ENCODE measurements at places on chromosomes 3 and 15.

GRCh38 chr15:55194256-55194655 is 2.5 kb downstream of the RSL24D1 start:
- no peak for DNase-seq

DNA sequence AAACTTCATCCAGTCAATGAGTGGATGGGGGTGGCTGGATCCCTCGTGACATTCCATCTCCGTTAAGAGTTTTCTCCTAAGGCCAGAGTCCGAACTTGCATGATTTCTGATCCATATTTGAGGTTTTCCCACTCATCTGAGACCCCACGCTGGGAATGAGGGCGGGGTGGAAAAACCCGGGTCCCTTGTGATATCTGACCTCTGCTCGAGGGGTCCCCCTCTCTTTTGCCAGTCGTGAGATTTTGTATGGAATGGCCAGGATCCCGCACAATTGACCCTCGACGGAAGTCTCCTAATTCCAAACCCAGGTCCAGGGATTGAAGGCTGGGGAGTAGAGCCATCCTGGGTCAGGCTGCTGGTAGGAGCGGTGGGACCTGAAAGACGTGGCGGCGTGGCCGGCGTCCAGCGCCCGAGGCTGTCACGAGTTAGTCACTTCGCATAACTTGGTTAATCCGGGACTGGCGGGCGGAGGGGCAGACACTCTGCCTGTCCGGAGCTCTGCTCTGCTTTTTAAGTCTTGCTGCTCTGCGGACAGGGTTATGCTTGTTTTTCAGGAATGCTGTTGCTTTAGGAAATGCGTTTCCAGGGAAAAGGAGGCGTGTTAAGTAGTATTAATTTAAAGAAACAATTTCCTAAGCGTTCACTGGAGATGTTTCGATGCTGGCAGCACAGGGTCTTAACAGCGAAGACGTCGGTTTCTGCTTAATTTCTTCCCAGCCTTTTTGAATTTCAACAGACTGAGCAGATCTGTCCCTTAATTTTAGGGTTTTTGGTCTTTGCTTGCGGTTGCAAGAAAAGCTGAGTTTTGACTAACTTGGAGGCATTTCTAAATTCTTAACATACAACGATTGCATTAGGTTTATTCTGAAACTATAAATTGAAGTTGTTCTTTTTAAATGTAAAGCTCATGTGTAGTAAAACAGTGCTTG is 69.7 kb upstream of the LRRFIP2 start:
- peak; percentile 90 for DNase-seq

DNA sequence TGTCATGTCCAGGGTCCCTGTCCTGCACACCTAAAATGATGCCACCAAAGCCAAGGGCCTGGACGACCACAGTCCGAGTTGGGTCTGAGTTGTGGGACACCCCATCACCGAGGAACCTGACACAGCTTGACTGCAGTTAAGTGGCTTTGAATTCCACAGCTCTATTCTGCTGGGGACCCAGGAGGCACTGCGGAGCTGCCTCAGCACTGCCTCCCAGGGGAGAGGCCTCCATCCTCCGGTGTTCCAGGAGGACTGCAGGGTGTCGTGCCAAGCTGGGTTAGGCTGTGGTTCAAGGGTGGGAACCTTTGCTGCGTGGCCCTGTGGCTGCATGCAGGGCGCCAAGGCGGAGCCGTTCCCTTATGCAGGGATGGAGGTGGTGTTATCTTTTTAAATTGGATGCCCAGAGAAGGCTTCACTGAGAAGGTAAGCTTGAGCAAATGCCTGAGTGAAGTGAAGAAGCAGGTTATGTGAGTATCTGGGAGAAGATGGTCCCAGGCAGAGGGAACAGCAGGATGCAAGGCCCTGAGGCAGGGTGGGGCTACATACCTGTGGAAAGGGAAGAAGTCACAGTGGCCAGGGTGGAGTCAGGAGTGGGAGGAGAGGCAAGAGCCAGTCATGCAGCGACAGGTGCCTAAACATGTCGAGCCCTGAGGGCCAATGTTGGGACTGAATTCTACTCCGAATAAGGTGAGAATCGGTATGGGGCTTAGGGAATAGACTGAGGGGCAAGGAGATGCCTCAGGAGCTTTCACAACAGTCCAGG is 144.8 kb downstream of the TPRA1 start:
- DNase-seq: peak; percentile 82

DNA sequence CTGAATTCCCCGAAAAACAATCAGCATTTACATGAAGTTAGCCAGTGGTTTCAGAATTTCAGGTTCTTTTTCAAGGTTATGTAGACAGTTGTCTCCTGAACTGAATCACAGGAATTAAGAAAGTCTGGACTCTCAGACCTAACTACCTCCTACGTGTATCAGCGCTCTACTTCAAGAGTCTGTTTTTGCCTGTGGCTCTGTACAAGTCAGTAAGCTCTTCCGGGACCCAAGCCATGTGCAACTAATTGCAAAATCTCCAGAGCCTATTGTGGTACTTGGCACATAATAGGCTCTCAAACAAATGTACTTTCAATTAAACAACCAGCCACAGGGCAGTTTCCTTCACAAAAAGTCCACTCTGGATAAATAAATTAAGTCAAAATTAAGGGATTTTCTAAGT is 414.2 kb downstream of the PDCD6IP start:
- no peak for DNase-seq

DNA sequence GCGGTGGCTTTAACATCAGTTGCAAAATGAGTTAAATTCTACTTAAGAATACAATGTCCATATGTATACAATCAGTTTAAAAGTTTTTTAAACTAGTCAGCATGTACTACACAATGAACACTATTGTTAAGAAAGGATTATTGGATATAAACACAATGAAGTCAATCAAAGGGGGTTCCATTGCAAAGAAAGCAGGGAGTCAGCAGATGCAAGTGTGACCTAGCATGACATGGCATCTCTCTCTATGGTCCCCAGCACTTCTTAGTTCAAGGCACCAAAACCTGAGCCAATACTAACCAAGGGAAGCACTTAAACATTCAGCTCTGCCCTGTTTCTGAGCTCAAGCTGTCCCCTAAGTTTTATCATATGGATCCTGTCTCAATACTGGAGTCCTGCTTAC is 17.0 kb downstream of the KLHL6 start:
- DNase-seq: no peak

DNA sequence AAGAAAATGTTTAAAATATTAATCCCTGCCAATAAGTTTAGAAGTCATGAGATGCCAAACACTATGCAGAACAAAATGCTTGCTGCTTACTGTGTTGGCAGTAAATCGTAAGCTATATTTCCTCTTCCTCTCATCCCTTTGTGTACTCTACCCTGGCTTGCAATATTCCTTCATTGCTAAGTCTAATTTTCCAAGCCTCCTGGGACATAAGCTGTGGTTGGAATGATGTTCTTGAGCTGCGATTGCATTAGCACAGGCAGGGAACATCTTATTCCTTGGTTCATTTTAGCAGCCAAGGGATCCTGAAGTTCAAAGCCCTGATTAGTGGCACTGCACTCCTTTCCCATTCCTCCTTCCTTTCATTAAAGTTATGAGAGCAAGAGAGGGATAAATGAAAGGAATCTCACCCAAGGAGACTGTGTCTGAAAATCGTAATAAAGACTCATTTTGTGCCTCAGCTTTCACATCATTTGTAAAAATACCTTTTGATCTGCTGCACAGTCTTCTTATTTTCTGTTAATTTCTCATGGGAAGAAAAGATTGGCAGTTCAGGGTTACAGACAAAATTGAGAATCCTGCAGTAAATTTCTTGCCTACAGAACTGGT is 535.2 kb downstream of the OCA2 start:
- no peak for DNase-seq

- DNase-seq: no peak
These were observed 60.4 kb downstream of the CRYGS start for GRCh38 chr3:186483611-186484340.

DNA sequence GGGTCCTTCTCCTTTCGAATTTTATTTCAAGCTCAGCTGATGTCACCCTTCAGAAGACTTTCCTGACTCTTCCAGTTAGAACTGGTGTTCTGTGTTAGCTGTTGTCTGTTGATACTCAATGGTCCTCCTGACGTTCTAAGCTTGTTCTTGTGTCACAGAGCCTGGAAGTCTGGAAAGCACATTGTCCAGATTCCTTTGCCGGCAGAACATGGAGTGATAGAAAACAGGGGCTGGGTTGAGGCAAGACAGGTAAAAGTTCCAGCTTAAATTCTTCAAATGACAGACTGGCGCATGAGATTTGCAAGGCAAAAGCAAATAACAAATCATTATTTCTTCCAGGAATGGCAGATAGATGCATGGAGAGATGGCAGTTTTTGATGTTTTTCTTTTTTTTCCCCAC is 102.0 kb upstream of the CLSTN2 start:
- no peak for DNase-seq

DNA sequence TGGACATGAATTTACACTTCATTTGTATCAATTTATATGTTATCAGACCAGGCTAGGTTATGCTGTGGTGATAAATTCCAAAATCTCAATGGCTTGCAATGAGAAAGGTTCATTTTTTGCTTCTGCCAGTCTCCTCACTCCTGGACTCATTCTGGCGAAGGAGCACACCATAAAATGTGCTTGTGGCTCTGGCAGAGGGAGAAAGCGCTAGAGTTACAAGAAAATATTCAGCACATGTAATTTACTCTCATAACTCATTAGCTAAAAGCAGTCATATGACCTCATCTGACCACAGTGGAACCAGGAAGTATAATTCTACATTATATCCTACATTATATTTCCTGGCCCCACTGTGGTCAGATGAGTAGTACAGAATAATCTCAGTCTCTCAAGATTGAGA is 193.8 kb downstream of the BCHE start:
- DNase-seq: no peak

GRCh38 chr3:16849229-16849628 is 35.5 kb upstream of the PLCL2 start:
- no peak for DNase-seq

DNA sequence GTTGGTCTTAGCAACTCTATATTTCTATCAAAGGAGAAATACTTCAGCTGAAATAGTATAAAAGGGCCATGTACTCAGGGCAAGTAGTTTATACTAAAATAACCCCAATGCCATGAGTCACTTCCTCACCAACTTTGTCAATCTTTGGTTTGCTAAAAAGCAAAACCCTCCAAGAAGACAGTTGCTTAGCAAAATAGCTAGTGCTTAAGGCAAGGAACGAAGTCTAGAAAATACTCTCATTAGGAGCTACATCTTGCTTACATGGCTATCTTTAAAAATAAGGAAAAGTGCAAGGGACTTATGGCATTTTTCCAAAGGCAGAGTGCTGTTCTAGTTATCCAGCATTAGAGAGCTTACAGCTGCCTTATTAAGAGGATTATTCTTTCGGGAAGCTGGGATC is 28.4 kb downstream of the P3H2 start:
- no peak for DNase-seq

DNA sequence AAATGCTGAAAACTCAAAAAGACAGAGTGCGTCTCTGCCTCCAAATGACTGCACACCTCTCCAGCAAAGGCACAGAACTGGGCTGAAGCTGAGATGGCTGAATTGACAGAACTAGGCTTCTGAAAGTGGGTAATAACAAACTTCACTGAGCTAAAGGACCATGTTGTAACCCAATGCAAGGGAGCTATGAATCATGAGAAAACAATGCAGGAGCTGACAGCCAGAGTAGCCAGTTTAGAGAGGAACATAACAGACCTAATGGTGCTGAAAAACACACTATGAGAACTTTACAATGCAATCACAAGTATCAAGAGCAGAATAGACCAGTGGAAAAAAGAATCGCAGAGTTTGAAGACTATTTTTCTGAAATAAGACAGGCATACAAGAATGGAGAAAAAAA is 10.1 kb upstream of the AVEN start:
- DNase-seq: no peak

DNA sequence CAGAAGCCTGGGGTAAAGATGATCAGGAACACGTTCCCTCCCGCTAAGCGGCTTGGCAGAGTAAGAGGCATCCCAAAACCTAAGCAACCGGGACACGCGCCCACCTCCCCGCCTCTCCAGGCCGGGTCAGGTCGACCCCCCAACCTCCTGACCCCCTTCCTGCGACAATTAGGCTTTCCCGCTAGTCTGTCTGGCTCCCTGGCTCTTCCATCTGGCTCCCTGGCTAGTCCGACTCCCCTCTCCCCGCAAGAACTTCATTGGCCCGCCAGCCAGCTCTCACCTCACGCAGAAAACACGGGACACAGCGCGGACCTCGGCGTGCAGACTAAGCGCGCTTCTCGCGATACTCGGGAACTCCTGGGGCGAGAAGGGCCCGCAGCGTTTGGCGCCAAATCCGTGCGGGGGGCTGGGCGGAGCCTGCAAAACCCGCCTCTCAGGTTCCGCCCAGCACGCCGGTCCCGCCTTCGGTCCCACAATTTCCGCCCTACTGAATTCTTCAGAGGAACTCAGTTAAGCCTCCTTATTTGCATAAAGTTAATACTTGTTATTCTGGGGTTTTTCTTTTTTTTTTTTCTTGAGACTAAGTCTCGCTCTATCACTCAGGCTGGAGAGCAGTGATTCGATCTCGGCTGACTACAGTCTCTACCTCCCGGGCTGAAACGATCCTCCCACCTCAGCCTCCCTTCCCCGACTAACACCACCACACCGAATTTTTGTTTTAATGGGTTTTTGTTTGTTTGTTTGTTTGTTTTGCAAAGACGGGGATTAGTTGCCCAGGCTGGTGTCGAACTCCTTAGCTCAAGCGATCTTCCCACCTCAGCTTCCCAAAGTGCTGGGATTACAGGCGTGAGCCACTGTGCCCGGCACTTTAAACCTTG is at the start of gene TIPIN:
Gene TIPIN, minus strand, starts transcription at position 327 of the 878 bp plus-strand sequence. CDS start 3,738 bp downstream, outside the sequence.
- DNase-seq: peak; percentile 98

- DNase-seq: no peak
These were observed 41.5 kb downstream of the ADGRG7 start for GRCh38 chr3:100650651-100651619.

- DNase-seq: no peak
These were observed 19.8 kb downstream of the ST8SIA2 start for GRCh38 chr15:92413510-92413909.

- DNase-seq: no peak
These were observed 25.0 kb downstream of the CRYGS start for GRCh38 chr3:186519021-186519658.
